ENCODE measurements at places on chromosomes 6 and 20.
A peak's percentile ranks its signal among the peaks of the same experiment; 100 is the strongest.

DNA sequence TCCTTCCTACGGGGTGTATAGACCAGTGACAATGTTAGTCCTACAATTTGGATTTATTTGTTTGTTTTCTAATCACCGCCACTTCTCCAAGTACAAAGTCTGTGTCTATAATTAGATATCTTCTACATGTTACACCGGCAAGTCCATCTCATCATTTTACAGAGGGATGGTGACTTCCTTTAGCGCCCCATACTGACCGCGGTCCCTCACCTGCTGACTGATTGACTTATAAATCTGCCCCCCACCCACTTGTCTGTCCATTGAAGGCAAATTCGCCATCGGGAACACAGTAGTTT lies 8.9 kb upstream of the NR2E1 start:
- no peak for DNase-seq

GRCh38 chr6:119043265-119043664 lies 35.2 kb downstream of the FAM184A start:
- DNase-seq: no peak

DNA sequence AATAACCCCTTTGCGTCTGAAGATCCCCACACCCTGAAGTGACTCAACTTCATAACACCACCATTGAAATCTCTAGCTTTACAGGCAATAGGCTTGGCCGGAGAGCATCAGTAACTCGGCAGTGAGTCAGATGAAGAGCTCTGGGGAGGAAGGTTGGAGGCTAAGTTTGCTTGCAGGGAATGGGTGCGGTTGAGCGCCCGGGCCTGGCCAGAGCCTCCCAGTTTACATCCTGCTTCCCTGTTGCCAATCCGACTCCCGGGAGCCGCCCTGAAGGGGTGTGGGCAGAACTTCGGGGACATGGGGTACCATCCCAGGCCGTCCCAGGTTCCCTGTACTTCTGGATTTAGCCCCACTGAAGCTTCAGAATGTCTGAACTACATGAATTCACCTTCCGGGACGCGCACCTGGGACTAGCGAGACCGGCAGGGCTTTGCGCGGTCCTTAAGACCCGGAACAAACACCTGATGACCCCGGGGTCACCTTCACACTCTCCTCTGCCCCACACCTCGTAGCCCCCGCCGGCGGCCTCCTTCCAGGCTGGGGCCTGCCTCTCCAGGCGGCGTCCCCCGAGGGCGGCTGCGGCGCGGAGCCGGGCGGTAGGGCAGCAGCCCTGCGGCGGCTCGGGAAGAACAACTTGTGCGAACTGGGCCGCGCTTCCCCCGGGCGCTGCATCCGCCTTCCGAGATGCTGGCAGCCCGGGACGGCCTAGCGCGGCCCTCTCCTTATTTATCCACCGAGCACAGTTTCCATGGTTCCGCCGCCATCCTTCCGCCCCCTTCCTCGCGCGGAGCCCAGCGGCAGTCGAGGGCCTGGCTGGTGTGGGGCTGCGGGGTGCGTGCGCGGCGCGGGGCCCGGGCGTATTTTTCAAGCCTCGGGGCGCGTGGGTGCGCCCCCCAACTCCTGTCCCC lies 56.6 kb upstream of the RREB1 start:
- DNase-seq: peak; percentile 87

- no peak for DNase-seq
Observed at GRCh38 chr6:31728767-31729514, at the start of gene DDAH2. DDAH2 (minus strand) TSS chr6:31729299; CDS start chr6:31729161, 138 bp downstream.

GRCh38 chr6:51533962-51534361 lies 553.5 kb downstream of the PKHD1 start:
- no peak for DNase-seq
